ENCODE measurements at places on chromosomes 11 and 22.

DNA sequence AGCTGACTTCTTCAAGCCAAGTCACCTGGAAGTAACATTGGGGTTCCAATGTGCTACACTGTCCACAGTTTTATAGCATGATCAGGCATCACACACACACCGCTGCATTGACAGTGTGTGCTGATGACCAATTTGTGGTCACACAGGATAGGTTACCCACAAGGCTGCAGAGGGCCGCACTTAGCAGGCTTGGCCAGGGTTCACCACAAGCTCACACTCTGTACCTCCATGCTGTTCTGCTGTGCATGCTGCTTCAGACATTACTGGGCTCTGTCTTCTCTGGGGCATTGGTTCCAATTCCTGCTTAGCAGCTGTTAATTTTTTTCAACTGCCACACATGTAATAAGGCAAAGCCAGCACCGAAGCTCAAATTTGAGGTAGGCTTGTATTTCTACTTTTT is 11.0 kb upstream of the NRIP3 start:
- DNase-seq = no peak

DNA sequence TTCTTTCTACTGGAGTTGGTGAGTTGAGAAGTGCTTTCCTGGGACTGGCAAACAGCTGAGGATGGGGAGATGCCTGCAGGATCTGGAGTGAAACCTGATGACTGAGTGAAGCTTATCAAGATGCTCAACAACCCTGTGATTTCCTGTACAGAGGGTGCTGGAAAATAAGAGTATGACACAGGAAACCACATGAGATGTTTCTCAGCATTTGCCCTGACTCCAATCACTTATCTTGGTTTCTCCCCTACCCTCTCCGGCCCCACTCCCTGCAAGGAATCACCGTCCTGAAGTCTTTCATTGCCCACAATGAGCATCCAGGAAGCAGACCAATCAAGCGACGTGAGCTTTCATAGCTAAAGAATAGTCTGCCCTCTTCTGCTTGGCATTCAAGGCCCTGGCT is at the start of gene MRGPRX2:
Gene MRGPRX2 (minus strand): TSS at position 89 of the 400 bp plus-strand sequence. CDS start 4,315 bp downstream, outside the sequence.
- DNase-seq = no peak

GRCh38 chr22:26326803-26327202 is 102.3 kb upstream of the ASPHD2 start:
- DNase-seq = no peak

GRCh38 chr11:33001751-33002542 is 13.7 kb upstream of the DEPDC7 start:
- no peak for DNase-seq

DNA sequence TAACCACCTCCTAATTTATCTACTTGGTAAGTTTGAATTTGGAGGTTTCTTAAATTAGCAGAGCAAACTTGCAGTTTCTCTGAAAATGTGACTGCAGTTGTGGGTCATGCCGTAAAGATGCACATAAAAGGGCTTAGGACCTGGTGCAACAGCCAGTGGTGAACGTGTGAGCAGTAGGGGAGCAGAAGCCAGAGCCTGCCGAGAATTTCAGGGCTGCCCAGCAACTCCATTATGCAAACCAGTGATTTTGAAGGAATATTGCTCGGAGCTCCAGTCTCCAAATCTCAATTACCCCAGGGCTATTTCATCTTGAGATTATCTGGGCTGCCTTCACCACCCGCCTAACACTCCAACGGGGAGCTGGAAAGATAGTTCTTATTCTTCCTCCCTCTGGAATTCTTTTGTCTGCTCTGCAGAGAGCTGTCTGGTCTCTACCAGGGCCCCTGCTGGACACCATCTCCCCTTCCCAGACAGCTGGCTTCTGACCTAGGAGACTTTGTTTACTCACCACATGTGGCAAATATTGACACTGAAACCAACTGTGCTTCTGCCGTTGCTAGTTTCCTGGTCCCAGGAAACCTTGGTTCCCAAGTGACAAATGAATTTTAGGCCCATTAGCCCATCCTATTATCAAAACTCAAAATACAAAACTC is 93.9 kb downstream of the DSCAML1 start:
- DNase-seq = no peak

DNA sequence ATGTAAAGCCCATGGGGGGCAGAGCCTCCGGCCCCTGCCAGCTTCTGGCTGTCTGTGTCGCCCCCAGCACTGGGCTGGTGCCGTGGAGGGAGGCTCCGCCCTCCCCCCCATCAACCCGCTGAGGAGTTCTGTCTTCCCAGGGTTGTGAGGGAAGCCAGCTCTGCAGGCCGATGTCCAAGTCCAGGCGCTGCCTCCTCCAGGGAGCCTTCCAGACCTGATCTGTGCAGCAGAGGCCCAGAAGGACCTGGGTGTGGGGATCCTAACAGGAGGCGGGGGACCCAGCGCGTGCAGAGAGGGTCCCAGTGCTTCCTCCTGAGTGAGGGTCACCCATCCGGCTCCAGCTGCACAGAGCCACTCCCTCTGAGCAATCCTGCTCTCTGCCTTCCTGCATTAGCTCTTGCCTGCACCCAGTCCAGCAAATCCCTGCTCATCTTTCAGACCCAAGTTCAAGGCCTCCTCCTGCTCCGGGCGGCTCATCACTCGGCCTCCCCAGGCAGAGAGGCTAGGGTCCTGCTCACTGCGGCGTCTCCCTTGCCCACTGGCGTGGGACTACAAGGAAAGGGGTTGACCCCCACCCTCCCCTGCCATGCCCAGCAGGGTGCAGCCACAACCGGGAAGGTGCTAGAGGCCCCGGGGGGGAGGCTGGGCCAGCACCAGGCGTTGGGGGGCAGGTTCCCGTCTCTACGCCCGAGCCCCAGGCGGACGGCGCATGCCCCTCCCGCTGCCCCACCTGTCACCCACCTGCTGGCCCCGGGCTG is 16.4 kb downstream of the PRR33 start:
- DNase-seq = no peak

DNA sequence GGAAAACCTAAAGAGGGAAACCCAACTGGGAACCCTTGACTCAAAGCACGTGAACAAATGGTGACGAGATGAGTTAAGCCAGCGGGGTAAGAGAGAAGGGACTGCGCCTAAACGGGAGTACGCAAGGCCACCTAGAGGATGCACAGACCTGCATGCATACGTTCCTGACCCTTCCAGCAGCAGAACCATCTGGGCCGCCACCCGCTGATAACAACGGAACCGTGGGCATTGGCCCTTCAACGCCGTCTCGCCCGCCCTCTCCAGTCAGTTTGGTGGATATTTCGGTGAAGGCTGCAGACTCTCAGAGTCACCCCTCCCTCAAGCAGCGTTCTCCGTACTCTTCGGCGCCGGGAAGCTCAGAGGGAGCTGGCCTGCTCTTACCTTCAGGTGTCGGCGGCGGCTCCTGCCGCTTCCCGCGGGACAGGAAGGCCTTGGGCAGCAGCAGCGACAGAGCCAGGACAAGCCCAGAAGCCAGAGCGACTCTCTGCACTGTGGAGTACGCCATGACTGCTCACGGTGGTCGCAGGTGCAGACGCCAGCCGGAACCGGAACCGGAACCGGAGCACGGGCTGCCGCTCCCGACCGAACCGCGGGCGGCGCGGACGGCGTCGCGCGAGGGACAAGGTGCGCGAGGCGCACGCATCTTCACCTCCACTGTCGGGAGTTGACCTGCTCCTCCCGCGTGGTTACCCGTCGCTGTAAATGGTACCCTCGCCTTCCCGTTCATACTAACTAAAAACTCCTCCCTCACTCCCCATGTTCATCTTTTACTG is at the start of gene RIC3:
Gene RIC3 (minus strand): TSS at position 541 of the 773 bp plus-strand sequence. CDS start 36 bp downstream, at position 505.
- DNase-seq = peak; percentile 34

GRCh38 chr11:295351-296170 is 3.8 kb downstream of the IFITM5 start:
- no peak for DNase-seq

DNA sequence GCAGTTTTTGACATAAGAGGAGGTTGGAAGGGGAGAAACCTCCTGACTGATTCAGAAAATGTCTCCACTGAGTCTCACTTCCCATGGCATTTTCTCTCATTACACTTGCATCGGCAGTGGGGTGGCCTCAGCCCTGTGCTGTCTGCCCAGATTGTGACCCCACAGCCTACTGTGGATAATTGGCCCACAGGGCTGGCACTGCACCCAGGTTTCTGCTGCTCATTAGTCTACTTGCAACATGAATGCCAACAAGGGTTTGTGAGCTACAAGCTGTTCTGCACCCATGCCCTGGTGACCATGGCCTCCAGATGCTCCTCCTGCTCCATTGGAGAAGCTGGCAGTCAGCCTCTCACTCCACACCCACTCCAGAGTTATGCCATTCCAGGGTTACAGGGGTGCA is 296.0 kb downstream of the CTTN start:
- DNase-seq = no peak

DNA sequence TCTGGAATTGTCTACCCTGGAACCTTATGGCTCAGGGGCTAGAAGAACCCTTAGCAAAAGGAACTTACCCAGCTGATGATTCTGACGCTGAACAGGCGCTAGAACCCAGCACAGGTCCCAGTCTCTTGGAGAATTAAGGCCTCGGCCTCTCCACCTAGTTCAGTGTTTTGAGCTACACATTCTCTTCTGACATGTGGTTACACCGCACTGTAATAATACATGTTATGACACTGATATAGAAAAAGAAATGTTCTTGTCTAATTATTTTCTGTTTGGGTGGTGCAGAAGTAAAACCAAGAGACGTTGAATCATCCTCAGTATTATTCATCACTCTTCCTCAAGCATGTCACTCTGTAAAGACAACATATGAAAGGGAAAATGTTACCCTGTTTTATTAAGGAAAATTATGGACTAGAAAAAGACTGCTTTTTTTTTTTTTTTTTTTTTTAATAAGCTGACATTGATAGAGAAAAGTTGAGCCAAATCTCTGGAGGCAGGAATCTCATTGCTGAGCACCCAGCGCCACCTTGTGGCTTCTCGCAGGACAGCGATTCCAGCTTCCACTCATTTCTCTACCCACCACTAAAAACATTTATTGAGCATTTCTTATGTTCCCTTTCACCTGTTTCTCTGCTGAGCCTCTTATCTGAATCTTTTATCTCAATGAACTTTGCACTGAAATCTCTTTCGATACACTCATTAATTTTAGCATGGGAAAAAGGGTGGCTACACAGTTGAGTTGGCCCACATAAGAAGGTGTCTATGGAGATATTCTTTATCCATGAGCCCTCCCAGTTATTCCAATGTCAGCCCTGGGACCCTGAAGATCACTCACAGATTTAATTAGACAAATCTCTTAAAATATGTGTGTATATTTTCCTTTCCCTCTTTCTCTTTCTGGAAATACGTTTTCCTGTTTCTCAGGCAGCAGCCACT is 12.6 kb upstream of the APLNR start:
- no peak for DNase-seq

- DNase-seq = no peak
These were observed 54.3 kb upstream of the TNRC6B start for GRCh38 chr22:40123387-40123786.

- no peak for DNase-seq
These were observed 168.6 kb upstream of the GRK3 start for GRCh38 chr22:25395915-25396314.

DNA sequence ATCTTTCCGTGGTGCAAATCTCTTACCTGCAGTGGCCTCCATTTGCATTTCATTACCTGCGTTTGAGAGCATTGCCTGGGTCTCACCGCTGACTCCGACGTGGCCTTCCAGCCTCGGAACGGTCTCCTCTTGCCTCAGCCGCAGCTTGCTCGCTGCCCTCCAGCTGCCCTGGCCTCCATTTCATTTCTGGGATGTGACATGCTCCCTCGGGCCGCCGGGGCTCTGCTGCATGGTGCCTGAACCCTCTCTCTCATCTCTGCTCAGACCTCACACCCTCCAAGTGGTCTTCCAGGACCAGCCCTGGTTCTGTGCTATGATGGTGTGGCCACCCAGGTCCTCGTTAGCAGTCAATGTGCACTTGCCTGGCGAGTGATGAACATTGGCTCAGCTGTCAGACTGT is 229.2 kb downstream of the TBC1D22A start:
- DNase-seq = no peak

- DNase-seq = no peak
These were observed 106.7 kb upstream of the OR9G4 start for GRCh38 chr11:56855217-56855616.

DNA sequence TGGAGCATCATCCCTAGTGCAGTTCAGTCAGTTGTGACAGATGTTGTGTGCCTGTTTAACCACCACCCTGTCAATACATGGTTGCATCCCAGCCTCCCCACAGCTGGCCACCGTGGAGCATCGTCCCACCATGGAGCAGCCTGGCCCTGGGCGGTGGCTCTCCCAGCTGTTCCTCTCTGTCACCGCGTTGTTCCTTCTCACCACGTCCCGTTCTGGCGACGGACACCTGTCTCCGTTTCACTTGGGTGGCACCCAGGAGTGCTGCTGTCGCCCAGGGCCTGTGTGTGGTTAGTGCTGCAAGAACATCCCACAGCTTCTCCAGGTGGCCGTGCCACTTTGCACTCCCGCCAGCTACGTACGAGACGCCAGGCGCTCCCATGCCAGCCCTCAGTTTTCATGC is 26.5 kb downstream of the MUC6 start:
- no peak for DNase-seq

DNA sequence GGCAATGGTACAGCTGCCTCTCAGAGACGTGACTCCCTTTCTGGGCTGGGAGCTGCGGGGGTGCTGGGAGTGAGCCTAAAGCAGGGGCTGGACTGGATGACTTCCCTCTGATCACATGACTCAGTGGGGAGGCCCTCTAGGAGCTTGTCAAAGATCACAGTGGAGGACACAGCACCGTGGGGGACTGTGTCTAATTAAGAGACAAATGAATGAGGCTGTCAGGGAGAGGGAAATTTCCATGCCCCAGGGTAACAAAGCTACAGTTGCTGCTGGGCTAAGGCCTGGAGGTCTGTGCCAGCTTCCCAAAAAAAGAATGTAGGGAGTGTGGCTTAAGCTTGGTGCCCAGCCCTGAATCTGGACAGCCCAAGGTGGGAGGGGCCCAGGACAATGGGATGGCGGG is 262.8 kb upstream of the PLET1 start:
- DNase-seq = no peak

GRCh38 chr11:30106222-30107181 is 89.7 kb upstream of the KCNA4 start:
- DNase-seq = no peak

DNA sequence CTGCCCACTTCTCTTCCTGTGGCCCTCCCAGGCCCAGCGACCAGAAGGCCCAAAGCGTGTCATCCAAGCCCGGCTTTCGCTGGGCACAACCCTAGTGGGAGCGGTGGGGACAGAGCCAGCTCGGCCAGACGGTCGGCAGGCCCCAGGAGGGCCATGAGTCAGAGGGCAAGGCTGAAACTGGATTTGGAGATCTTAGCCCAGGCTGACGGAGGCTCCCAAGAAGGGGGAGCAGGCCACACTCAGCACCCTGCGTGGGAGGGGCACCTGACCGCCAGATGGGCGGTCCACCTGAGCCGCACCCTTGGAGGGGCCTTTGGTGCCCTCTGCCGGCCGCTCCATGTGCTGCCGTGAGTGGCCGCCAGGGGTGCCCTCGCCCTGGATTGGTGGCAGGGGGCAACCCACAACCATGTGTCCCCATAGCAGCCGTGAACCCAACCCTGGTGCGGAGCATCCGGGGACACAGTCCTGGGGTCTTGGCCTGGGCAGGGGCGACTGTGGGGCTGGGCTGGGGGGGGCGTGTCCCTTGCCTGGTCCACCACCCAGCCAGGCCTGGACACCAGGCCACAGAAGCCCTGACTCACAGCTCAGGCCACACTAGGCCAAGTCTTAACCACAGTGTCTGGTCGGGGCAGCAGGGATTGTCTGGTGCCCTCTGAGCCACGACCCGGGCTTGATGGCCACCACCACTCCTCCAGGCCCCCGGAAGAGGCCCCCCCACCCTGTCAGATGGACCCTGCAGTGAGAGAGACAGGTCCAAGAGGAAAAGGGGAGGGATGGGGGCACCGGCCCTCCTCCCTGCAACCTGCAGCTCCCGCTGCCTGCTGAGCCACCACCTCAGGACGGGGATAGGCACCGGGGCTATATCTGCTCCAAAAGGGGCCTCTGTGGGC is 19.2 kb upstream of the TALDO1 start:
- DNase-seq = peak; percentile 94

Measured in GM12892 (cell line).